ENCODE measurements at places on chromosomes 6 and 20. TPM values are rescaled to one million over a fixed set of nuclear protein-coding genes. Genes with fewer than 3 reads are reported as not detected.

The BNIP5 gene
- total RNA-seq = not detected

The KHDRBS2 gene
- total RNA-seq = not detected

The VIP gene
- 0.36 TPM for total RNA-seq

The LKAAEAR1 gene
- total RNA-seq = 0.34 TPM

DNA sequence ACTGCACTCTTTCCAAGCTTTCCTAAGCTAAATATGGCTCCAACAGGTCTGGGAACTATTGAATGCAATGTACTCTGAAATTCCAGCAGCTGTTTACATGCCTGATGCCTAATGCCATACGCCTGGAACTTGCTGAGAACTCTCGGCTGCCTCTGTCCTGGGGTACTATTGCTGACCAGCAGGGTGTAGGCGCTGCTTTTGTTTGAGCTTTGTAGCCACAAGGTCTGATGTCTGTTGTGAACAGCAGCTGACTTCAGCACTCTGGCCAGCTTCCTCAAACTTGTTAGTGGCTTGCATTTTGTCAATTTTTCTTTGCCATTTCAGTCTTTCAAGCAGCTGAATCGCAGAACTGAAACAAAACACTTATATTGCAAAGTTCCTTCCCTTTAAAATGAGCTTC lies 26.7 kb downstream of the SAYSD1 start:
- peak; percentile 41 for DNase-seq

GRCh38 chr6:145883263-145883662 lies 68.7 kb upstream of the FBXO30 start:
- DNase-seq = no peak

- no peak for DNase-seq
These were observed 11.5 kb upstream of the FOXO3 start for GRCh38 chr6:108549241-108549640.
